ENCODE measurements at places on chromosomes 3 and 15. TPM values are rescaled to one million over a fixed set of nuclear protein-coding genes. Genes with fewer than 3 reads are reported as not detected.

- no peak for DNase-seq
Observed at GRCh38 chr15:67652586-67652985, 110.1 kb downstream of the MAP2K5 start.

DNA sequence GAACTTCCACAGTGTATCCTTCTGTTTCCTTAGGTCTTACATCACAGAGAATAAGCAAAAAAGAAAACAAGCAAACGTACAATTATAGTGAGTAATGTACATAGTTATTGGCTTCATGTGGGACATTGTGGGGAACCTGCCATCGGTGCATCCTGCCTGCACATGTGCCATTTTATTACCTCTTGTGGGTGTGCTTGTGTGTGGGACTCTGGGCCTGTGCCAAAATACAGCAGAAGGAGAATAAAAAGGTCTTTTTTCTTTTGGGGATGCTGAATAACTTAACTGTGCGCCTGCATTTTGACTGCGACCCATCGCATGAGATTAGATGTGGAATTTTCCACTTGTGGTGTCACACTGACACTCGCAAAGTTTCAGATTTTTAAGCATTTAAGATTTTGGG lies 169.6 kb upstream of the DCBLD2 start:
- no peak for DNase-seq

DNA sequence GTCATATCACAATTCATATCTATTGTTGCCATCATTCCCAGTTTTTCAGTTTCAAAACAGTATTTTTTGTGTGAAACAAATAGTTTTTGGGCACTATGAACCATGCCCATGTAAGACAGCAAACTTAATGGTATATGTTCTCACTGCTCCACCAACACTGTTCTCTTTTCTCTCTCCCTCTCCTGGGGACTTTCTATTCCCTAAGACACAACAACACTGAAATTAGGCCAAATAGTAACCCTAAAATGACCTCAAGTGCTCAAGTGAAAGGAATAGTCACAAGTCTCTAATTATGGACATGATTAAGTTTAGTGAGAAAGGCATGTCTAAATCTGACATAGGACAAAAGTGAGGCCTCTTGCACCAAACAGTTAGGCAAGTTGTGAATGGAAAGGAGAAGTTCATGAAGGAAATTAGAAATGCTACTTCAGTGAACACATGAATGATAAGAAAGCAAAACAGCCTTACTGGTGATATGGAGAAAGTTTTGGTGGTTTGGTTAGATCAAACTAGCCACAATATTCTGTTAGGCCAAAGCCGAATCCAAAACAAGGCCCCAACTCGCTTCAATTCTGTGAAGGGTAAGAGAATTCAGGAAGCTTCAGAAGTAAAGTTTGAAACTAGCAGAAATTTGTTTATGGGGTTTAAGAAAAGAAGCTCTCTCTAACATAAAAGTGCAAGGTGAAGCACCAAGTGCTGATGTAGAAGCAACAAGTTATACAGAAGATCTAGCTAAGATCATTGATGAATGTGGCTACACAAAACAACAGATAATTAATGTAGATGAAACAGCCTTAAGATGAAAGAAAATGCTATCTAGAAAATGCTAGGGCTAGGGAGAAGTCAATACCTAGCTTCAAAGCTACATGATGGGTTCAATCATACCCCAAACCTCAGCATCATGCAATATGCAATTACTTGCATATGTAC lies 104.2 kb downstream of the CBLB start:
- no peak for DNase-seq

GRCh38 chr15:40325188-40325587 lies 1.7 kb downstream of the INAFM2 start:
- DNase-seq = no peak

CLASP2 gene
- total RNA-seq = 68.3 TPM

Measured in Right ventricle myocardium superior (tissue), 1 donor.